ENCODE measurements at places on chromosomes 5 and 9.

DNA sequence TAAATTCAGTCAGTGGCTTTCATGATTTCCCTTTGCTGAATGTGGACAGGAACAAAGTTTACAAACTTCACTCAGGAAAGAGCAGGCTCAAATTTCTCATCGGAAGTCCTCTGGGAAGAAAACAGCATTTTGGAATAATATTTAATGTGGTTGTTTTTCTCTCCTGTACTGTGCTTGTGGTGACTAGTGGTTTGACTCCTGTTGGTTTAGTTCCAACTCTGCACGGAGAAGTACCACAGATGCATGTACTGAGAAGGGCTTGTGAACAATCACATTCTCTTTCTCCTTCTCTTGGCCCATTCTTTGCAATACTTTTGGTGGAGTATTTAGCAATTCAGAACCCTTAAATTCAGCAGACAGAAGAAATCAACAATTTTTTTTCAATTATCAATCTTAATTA lies 13.3 kb downstream of the MPDZ start:
- no peak for DNase-seq

DNA sequence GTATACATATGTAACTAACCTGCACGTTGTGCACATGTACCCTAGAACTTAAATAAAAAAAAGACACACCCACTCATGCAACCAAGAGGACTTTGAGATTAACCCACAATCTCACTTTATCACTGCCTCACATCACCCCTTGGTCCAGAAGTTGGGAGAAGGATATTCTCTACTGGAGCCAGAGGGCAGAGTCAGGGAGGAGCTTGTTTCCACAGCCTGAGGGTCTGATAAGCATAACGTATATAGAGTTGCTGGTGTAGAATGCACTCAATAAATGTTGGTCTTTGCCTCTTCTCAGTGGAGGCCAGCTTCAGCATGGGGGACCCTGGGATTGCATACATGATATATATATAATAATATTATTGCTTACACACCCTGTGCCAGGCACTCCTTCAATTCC lies 10.1 kb downstream of the KCNV2 start:
- no peak for DNase-seq

DNA sequence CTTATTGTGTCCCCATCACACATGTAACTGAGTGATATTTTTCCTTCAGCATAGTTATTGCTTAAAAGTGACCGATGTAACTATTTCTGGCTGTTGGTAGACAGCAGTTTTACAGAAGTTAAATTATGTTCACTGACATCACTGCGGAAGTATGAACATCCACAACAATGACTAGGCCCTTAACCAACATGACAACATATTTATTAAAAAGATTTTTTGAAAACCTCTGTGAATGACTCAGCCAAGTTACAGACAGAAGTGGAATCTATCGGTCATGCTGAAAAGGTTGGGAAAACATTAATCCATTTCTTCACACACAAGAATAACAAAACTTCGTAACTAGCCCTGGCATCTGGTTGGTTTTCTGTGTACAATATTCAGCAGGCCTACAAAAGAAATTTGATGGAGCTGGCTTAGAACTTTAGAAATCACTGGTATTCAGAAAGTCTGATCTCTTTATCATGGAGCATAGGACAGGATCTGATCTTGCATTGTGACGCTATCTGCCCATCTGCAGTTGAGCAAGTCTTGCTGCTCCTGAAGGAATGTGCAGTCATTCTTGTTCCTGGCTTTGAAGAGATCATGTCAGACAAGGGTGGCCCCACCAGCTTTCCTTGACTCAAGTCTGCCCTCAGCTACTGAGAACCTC lies 6.5 kb downstream of the GLIS3 start:
- DNase-seq: no peak

DNA sequence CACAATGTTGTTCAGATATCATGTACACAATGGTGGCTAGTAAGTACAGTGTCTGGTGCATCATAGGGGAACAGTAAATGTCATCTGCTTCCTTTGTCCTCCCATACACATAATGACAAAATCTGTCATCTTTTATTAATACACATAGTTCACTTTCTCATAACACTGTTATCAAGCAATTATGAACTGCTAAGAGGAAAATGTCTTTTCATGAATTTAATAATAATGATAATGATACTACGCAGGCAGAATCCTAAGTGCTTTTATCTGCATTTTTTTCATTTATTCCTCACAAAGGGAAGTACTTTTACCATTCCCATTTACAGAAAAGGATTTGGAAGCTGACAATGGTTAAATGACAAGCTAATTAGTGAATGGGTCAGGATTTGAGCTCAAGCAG lies 35.7 kb downstream of the DPYSL3 start:
- DNase-seq: no peak

DNA sequence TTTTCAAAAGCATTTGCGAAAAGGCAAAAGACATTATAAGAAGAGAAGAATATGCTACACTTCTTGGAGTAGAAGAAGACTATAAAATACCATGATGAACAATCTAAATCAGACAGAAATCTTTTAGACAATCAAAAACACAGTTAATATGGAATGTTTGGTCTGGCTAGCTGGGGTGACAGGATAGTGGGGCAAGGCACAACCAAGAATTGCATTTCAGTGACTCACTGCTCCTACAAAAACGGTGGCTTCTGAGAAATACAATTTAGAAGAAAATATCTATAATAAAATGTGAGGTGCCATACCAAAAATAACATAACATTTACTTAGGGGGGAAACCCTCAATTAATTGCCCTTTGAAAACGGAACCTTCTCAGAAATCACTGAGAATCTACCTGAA lies 363.4 kb downstream of the NPR3 start:
- DNase-seq: no peak

GRCh38 chr5:174732036-174733020 lies 7.9 kb downstream of the MSX2 start:
- DNase-seq: no peak

- no peak for DNase-seq
Observed at GRCh38 chr9:96136992-96137670, 164.8 kb downstream of the HSD17B3 start.

GRCh38 chr9:84822589-84823233 lies 153.2 kb downstream of the NTRK2 start:
- no peak for DNase-seq

DNA sequence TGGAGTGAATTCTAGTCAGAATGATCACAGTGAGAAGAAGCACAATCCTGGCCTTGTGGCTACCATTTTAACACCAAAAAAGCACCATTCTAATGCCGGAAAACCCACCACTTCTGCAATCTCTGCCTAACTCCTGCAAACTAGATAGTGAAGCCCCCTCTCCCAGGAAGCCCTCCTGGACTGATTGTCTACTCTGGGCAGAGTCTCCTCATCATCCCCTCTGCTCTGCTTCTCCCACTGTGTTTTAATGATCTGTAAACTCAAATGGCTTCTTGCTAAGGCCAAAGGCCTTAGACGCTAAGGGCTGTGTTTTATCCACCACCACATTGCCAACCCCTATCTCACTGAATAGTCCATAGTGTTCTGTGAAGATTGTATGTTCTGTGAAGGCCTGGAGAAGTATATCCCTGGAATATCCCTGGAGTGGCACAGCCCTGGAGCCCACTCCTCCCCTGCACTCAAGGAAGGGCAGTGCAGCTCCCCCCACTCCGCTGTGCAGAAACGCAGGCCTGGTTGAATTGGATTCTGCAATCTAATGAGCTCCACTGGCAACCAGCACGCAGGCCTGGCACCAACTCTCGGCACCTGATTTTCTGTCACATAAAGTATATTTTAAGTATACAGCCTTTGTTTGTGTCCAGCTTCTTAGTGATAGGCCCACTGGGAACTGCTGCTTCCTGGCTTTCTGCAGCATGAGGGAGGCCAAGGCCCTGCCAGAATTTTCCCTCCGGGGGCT lies 126.3 kb downstream of the ATPSCKMT start:
- DNase-seq: no peak

DNA sequence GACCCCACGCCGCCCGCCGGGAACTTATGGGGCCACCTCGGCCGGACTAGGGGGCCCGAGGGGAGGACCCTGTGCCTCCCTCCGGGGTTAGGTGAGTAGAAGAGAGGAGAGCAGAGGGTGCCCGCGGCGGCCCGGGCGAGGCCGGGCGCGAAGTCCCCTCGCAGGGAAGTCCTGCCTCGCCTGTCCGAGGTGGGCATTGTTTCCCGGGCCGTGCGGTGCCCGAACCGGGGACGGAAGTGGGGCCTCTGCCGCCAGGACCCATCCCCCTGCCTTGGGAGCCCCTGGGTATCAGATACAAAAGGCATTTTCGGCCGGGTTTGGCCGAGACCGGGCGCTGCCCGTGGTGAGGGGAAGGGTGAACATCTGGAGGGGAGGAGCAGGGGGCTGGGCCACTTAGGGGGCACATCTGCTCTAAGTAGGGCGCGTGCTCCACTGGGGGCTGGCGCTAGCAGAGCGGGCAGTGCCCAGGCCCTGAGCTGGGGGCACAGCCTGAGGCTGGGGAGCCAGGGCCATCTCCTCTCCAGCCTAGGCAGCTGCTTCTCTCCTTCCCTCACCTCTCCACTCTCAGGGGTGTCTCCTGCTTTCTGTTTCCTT lies 48.2 kb downstream of the DAB2IP start:
- no peak for DNase-seq

All from stimulated activated CD4-positive, alpha-beta T cell treated with anti-CD3 and anti-CD28 coated beads, Interleukin-1b, Interleukin-23, amount 100 ng/mL, for 24 hours (primary cell).